ENCODE measurements at places on chromosomes 4 and X. TPM values are rescaled to one million over a fixed set of nuclear protein-coding genes. Genes with fewer than 3 reads are reported as not detected.

SLITRK4 gene
- total RNA-seq = 2.1 TPM

ARX gene
- total RNA-seq = not detected

PRDM8 gene
- 0.07 TPM for total RNA-seq

C1QTNF7 gene
- total RNA-seq = 0.53 TPM

HAUS3 gene
- total RNA-seq = 10.0 TPM

TMSB15A gene
- total RNA-seq = 1.1 TPM

- no peak overlapping the region for H3K27ac ChIP-seq
- no peak for DNase-seq
- no peak overlapping the region for H3K4me3 ChIP-seq
- H3K36me3 ChIP-seq = no peaks in the 10 kb centered on the region
- no peaks in the 10 kb centered on the region for H3K27me3 ChIP-seq
- no peaks in the 10 kb centered on the region for H3K4me1 ChIP-seq
These were observed 12.2 kb upstream of the GDPD2 start for GRCh38 chrX:70410921-70411320.

DNA sequence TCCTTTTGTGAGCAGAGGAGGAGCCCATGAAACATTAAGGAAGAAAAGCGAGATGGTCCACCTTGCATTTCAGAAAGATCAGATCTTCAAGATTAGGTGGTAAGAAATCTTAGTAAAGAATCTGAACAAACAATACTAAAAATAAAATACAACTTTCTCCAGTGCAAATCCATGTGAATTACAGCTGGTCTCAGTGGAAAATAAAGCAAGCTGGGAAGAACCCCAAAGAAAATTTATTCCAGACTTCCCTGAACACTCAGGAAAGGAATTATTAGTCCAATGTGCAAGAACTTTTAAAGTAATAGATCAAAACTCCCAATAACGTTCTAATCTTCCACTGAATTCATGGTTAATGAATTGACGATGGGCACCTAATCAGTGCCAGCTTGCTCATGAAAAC, 37.3 kb upstream of the C1QTNF7 start:
- no peak for DNase-seq
- H3K27me3 ChIP-seq = no peaks in the 10 kb centered on the region
- peaks cover 17% of the 10 kb centered on the region for H3K4me1 ChIP-seq
- no peaks in the 10 kb centered on the region for H3K36me3 ChIP-seq
- H3K27ac ChIP-seq = no peak overlapping the region
- no peak overlapping the region for H3K4me3 ChIP-seq

DNA sequence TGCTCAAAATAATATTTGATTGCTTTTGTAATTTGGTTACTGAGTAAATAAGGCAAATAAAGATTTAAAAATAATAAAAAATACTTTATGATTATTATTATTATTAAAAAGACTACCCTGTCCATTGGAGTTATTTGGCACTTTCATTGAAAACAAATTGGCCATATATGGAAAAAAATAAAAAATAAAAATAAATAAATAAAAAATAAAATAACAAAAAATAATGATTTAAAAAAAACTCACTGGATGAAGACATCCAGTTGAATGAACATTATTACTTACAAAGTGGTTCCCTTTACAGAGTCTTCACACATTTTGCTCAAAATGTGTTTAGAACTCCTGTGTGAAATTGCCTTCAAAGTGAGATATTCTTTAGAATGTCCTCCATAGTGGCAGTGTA, 141.3 kb upstream of the ANXA3 start:
- H3K27me3 ChIP-seq = no peaks in the 10 kb centered on the region
- DNase-seq = no peak
- no peak overlapping the region for H3K4me3 ChIP-seq
- no peak overlapping the region for H3K27ac ChIP-seq
- H3K4me1 ChIP-seq = peaks cover 9% of the 10 kb centered on the region

DNA sequence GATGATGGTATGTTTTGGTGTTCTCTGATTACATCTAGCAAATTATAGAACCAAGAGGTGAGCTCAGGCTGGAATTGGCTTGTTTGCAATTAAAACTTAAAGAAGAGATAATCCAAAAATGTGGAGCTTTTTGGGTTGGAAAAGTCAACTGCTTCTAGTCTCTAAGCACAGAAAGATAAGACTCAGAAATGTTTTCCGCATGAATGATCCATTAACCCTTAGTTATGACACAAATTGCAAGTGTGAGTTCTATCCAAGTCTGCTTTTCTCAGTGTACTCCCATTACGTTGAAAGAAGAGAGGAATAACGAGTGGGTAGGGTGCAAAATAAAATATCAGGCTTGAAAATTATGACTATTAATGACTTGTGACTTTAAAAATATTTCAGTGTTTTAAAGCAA, 38.5 kb downstream of the HPGD start:
- no peaks in the 10 kb centered on the region for H3K36me3 ChIP-seq
- peaks cover 16% of the 10 kb centered on the region for H3K27me3 ChIP-seq
- H3K4me3 ChIP-seq = no peak overlapping the region
- H3K4me1 ChIP-seq = no peaks in the 10 kb centered on the region

DNA sequence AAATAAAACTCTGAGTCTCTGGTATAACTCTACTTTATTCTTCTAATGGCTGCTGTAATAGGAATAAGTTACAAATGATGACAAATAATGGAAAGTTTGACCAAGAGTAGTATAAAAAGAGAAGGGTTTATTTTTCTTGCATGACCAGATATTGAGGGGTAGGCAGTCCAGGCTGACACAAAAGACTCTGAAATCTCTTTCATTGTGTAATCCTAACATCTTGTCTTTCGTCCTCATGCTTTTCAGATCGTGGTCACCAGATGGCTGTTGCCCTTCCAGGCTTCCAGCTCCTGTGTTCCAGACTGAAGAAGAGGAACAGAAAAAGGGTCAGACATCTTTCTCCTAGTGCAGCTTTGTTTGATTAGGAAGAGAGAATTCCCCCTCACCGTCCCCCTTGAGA, 176.9 kb upstream of the GK2 start:
- no peak for DNase-seq
- H3K4me3 ChIP-seq = no peak overlapping the region

- H3K36me3 ChIP-seq = peaks cover 1% of the 10 kb centered on the region
- no peak for DNase-seq
- peaks cover 58% of the 10 kb centered on the region for H3K4me1 ChIP-seq
- H3K4me3 ChIP-seq = no peak overlapping the region
- H3K27ac ChIP-seq = peak overlapping the region; percentile 82
- H3K27me3 ChIP-seq = no peaks in the 10 kb centered on the region
These were observed 377.0 kb downstream of the PDGFC start for GRCh38 chr4:156594624-156595023.

DNA sequence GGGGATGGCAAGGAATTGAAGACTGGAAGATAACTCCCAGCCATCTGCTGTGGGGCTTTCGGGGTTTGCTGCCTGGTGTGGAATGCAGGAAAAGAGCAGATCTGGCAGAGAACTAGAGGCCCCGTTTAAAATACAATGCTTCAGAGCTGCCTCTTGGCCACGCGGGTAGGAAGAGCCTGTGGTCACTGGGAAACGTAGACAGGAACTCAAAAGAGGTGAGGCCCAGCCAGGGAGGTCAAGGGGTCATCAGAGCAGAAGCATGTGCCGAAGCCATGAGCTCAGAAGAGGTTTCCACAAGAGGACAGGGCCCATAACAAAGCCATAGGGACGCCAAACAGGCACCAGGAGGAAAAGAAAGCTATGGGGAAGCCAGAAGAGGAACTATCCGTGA, 14.5 kb upstream of the STS start:
- no peaks in the 10 kb centered on the region for H3K27me3 ChIP-seq
- peaks cover 21% of the 10 kb centered on the region for H3K4me1 ChIP-seq
- no peak for DNase-seq
- peak overlapping the region; percentile 69 for H3K27ac ChIP-seq
- no peak overlapping the region for H3K4me3 ChIP-seq
- no peaks in the 10 kb centered on the region for H3K36me3 ChIP-seq

DNA sequence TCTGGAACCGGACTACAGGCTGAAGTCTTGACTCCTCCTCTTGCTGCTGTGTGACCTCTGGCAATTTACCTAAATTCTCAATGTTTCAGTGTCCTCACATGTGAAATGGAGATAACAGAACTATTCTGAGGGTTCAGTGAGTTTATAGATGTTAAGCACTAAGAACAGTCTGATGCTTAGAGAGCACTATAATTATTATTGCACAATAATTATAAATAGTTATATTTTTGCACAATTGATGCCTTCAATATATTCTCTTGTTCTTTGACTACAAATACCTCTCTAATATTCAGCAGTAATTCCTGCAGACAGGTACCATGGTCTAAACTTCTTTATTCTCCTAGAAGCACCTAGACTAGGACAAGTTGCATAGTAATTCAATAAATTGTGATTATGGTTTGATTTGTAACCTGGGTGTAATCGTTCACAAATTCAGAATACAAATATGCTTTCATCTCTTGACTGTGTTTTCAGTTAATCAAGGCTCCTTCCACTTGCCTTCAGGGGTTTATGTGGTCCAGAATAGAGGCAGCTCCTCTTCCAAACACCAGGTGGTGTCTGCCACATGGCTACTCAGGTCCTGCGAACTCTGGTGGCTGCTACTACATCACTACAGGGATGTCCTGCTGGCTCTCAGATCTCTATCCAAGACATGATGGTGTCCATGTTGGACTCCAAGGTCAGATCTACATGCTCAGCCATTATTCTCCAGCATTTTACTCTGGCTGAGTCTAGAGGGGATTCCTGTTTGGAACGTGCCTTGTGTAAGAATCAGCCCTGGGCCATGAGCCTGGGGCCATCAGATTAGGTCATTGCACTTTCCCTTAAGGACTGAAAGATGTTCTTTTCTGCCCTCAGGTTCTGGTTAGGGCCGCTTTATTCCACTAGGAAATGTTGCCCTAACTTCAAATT, 103.4 kb downstream of the QRFPR start:
- peaks cover 4% of the 10 kb centered on the region for H3K4me1 ChIP-seq
- no peaks in the 10 kb centered on the region for H3K36me3 ChIP-seq
- DNase-seq = no peak
- H3K27ac ChIP-seq = no peak overlapping the region

DNA sequence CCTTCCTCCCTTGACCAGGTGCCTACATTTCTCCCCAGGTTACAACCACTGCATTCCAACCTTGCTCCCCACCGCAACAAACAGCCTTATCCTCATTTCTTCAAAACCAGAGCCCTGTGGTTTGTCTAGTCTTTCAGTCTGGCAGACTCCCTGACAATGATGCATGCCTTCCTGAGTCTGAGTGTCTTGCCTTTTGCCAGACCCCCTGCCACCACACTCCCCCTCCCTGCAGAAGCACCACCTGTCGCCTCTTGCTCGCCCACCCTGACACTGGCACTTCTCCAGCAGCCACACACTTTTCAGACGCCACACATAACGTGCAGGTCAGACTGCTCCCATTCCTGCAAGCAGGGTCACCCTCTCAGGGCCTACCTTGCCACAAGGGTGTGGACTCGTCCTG, 349.2 kb upstream of the NOCT start:
- no peak overlapping the region for H3K4me3 ChIP-seq
- H3K27me3 ChIP-seq = no peaks in the 10 kb centered on the region
- H3K27ac ChIP-seq = no peak overlapping the region
- peaks cover 24% of the 10 kb centered on the region for H3K4me1 ChIP-seq
- no peak for DNase-seq

GRCh38 chrX:154020536-154021115, 924 bp upstream of the IRAK1 start:
- H3K27me3 ChIP-seq = no peaks in the 10 kb centered on the region
- peaks cover 21% of the 10 kb centered on the region for H3K4me1 ChIP-seq
- H3K36me3 ChIP-seq = peaks cover 2% of the 10 kb centered on the region
- peak overlapping the region; percentile 69 for H3K4me3 ChIP-seq

GRCh38 chr4:33058998-33059397, 2338.8 kb downstream of the PCDH7 start:
- no peak for DNase-seq
- no peak overlapping the region for H3K4me3 ChIP-seq
- peaks cover 27% of the 10 kb centered on the region for H3K4me1 ChIP-seq
